ENCODE measurements at places on chromosomes 7 and 10.

- no peak for DNase-seq
Measured at GRCh38 chr7:23467291-23467805, 2.9 kb downstream of the IGF2BP3 start.

GRCh38 chr7:140005754-140006503, 56.8 kb downstream of the PARP12 start:
- DNase-seq, result no peak

GRCh38 chr10:74255888-74256357, 104.9 kb downstream of the ADK start:
- DNase-seq, result no peak

DNA sequence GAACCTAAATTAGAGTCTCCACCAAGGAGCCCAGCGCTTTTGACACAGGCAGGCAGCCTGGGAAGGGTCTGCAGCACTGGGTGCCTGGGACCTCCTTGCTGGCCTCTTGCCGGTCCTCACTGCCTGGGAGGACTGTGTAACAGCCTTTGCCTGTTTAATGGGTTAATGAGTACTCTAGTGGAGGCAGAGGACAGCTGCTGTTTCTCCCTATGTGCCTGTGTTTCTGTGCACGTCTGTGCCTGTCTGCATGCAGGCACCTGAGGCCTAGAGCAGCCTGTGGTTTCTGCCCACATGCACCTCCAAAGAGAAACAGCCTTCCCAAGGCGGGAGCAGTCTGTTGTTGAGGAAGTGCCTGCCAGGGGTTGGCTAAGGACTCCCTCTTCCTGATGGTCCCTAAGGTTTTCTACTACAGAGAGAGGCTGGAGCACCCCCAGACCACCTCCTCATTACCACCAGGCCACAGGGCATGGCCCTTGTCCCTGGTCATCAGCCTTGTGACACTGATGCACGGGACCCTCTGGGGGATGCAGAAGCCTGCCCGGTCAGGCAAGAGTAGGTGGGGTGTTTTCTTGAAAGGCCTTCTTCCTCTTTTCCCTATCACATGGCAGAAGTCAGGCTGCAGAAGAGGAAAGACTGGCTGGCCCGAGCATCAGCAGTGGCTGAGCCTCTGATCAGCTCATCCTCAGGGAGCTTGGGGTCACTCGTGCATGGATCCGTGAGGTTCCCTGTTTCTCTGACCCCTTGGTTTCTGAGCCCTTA, 14.2 kb downstream of the SLC29A3 start:
- no peak for DNase-seq

DNA sequence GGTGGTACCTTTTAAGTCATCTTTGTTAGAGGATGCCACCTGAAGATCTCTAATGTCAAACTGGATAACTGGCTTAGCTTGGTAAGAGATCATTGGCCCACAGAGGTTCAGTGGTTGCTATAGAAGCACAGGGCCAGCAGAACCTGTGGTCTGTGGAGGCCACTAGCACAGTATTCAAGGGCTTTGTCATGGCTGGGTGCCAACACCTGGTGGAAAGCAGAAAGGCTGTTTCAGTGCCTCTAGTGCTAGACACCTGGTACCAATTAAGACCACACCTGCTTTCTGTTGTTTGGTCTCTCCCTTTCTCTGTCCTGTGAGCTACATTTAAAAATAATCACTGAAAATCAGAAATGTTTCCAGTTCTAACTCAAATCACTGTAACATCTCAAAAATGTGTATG, 10.0 kb upstream of the PCGF5 start:
- DNase-seq, result no peak

GRCh38 chr7:98613601-98614425, 3.3 kb upstream of the NPTX2 start:
- no peak for DNase-seq

GRCh38 chr7:1977059-1977875, 255.5 kb downstream of the MAD1L1 start:
- DNase-seq, result no peak

- DNase-seq, result no peak
Measured at GRCh38 chr7:104142147-104142546, 65.7 kb downstream of the ORC5 start.

DNA sequence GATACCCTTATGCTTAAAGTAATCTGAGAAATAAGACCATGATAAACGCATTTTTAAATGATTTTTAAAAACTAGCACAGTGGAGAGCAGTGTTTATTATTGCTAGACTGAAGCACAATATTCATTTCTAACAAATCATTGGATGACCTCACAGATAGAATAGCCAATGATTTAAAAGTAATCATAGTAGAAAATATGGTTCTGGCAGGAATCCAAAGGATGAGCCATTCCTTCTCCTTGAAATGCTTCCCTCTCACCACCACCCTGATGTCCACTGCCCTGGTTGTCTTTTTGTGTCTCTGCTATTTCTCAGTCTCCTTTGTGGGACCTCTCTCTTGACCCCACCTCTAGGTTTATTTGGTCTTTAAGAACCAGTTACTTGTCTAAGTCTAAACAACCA, 64.9 kb downstream of the PRKG1 start:
- DNase-seq, result no peak

All from activated naive CD8-positive, alpha-beta T cell treated with anti-CD3 and anti-CD28 coated beads, Interleukin-2, amount 50 U/mL, for 16 hours (primary cell).